ENCODE measurements at places on chromosomes 7 and 10.

- peak; percentile 8 for DNase-seq
Observed at GRCh38 chr10:91672021-91672608, 39.2 kb upstream of the PPP1R3C start.

DNA sequence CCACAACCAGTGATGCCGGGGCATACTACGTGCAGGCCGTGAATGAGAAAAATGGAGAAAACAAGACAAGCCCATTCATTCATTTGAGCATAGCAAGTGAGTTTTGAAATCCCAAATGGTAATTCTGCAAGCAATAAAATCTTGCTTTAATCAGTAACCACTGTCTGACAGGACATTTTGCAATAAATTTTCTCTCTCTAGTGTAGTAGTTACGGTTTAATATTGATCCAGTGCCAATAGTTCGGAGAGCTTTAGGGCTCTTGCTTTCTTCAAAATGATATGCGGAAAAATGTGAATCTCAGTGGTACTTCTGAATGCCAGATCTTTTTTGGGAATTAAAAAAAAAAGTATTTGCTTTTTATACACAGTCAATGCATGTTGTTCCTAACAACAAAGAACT, 520.4 kb downstream of the SDK1 start:
- DNase-seq, result no peak

GRCh38 chr7:31633894-31634494, 53.0 kb upstream of the PPP1R17 start:
- DNase-seq, result peak; percentile 84

DNA sequence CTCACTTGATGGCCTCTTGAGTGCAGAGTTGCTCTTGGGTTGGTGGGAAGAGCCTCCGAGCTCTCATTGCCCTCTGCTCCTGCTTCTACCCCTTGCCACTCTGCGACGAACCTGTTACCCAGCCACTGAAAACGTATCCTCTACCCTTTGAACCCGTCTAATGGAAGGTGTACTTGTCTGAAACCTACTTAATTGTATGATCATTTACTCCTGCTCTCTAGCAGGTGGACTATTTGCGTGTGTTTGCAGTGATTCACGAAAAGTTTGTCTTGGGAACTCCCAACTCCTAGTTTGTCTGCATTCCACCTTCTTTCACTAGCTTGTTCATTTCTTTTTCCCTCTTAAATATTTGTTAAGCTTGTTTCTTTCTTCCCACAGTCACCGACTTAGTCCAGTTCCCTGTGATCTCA, 503 bp downstream of the CROT start:
- no peak for DNase-seq

DNA sequence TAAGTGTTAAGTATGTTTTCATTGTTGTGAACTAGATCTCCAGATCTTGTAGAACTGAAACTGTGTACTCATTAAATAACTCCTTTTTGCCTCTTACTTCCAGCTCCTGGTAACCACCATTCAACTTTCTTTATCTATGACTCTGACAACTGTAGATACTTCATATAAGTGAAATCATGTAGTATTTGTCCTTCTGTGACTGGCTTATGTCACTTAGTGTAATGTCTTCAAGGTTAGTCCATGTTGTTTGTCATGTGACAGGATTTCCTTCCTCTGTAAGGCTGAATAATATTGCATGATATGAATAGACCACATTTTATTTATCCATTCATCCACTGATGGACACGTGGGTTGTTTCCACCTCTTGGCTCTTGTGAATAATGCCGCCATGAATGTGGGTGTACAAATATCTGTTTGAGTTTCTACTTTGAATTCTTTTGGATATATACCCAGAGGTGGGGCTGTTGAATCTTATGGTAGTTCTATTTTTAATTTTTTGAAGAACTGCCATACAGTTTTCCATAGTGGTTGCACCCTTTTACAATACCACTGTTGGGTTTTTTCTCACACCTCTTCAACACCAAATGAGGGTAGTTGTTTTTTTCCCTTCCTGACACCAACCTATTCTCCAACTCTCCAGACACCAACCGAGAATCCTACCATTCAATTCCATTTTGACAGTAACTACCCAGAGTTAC, 10.7 kb upstream of the FMC1 start:
- no peak for DNase-seq

DNA sequence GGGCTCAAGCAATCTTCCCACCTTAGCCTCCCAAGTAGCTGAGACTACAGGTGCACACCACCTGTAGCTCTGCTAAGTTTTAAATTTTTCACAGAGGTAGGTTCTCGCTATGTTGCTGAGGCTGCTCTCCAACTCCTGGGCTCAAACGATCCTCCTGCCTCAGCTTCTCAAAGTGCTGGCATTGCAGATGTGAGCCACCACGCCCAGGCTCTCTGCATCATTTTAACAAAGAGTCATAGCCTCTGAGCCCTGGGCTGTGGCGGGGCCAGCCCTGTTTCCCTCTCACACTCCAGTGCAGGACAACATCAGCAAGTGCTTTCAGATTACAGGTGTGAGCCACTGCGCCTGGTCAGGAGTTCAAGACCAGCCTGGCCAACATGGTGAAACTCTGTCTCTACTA, 102.5 kb downstream of the COL26A1 start:
- no peak for DNase-seq

- no peak for DNase-seq
Observed at GRCh38 chr7:95099106-95099505, 191.7 kb downstream of the PPP1R9A start.

GRCh38 chr10:13271552-13272163, 28.2 kb downstream of the PHYH start:
- no peak for DNase-seq

- no peak for DNase-seq
Observed at GRCh38 chr7:16034353-16034752, 347.9 kb upstream of the MEOX2 start.

GRCh38 chr7:128102490-128103291, 71.5 kb upstream of the LRRC4 start:
- no peak for DNase-seq

- no peak for DNase-seq
Observed at GRCh38 chr10:61592581-61592980, 70.1 kb upstream of the CABCOCO1 start.

GRCh38 chr10:58755677-58756076, 243.0 kb downstream of the BICC1 start:
- DNase-seq, result no peak

DNA sequence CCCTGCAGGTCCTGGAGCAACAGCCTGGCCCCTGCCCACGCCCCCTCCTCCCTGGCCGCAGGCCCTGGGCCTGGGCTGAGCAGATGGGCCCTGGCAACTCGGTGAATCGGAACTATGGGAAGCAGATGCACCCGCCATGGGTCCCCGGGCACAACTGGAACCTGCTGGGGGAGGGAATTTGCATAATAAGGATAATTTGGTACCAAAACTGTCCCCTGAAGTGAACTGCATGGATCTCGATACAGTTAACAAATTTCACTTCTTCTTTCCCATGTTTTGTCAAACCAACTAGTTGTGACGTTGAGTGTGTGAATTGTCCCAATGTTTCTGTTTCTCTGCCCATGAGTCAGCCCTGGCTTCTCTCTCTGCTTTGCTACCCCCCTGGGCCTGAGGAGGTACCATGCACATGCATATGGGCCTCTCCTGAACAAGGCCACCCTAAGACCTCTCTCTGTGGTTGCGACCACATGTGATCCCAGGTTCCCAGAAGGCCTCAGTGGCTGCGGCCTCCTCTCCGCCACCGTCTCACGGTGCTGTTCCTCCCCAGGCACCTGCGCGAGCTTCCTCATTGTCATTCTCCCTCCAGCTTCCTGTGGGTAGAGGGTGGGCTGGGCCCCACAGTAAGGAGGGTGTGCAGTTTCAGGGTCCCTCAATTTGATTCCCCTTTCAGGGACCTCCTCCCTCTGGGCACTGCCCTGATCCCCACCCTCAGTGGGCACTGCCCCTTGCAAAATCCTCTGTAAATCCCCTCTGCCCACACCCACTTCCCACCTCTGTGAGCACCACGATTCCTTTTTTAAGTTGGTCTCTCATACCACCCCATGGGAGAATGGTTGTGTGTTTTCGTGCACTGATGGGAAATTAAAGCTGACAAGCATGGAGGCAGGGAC, 40.0 kb downstream of the FIGNL1 start:
- no peak for DNase-seq

- no peak for DNase-seq
Observed at GRCh38 chr10:127368101-127368500, 171.7 kb upstream of the INSYN2A start.

Measured in COLO829 (cell line).